ENCODE measurements at places on chromosomes 11 and 22.

GRCh38 chr11:64125676-64126075 lies 40.2 kb downstream of the MACROD1 start:
- DNase-seq: no peak

GRCh38 chr22:25841775-25842174 lies 99.8 kb downstream of the MYO18B start:
- DNase-seq: no peak

DNA sequence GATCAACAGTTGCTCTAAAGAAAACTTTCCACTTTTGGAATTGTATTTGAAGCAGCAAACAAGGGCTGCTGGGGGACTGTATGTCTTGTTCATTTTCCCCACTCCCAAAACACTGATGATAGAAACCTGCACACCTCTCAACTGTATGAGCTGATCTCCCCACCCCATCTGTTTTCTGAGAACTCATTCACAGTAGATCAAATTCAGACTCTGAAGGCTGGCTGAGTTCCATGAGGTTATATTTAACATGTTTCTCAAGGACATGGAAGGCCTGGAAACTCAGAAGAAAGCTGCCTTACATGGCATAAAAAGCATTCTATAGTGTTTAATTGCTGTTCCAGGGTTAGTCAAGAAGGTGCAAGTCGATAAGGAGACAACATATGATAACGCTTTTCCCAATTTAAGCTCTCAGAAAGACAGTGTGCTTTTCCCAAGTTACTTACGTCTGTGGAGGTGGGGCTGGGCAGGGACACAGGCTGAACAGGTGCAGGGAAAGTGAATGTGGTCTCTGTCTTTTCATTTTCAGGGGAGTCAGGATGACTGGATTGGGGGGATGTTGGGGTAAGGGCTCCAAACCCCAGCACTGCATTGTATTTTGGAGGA lies 23.0 kb downstream of the LARGE2 start:
- no peak for DNase-seq

DNA sequence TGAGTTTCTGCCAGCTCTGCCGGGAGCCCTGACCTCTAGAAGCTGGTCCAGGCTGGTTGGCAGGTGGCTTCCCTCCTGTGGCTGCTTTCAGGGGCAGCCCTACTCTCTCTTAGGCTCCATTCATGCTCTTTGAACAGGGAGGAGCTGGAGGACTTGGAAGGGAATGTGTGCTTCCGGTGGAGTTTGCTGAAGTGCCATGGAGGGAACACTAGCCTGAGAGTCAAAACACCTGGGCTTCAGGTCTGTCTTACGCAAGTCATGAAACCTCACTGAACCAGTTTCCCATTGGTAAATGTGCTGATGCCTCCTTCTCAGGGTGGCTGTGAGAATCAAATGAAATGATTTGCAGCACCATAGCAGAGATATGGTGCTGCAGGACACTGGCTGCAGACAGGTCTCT lies 224.5 kb downstream of the KIRREL3 start:
- no peak for DNase-seq

GRCh38 chr22:42906605-42907348 lies 49.7 kb upstream of the ARFGAP3 start:
- DNase-seq: no peak

DNA sequence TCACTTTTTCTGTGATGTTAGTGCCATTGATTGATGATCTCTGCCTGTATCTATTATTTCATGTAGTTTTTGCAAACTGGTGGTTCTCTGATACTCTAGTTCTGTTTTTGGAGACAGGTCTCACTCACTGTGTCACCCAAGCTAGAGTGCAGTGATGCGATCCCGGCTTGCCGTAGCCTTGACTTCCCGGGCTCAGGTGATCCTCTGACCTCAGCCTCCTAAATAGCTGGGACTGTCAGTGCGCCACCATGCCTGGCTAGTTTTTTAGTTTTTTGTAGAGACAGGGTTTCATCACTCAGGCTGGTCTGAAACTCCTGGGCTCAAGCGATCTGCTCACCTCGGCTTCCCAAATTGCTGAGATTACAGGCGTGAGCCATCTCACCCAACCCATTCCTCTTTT lies 16.4 kb downstream of the TEAD1 start:
- no peak for DNase-seq

DNA sequence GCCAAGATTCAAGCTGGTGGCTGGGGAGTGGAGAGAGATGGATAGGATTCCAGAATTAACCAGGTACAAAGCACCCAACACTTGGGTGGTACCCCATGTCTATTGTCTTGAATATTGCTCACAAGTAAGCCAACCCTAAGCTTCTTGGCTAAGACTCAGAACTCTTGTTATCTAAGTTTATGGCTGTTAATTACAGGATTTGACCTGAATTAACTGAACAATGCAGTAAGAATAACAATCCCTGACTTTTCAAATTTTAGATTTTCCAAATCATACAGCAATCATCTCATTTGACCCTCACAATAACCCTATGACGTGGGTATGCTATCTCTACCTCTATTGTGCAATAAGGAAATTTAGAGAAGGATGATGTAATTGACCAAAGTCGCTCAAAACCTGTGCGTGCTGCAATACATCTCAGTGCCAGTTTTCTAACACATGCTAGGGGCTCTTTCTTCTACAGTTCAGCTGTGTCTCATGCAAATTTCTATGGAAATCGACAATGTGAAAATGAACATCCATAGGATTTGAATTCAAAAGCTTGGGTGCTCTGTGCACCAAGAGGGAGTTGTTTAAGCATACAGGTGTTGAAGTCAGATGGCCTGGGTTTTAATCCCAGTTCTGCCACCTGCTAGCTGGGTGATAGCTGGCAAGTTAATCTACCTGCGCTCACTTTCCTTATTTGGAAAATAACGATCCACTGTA lies 40.1 kb upstream of the APLNR start:
- no peak for DNase-seq

DNA sequence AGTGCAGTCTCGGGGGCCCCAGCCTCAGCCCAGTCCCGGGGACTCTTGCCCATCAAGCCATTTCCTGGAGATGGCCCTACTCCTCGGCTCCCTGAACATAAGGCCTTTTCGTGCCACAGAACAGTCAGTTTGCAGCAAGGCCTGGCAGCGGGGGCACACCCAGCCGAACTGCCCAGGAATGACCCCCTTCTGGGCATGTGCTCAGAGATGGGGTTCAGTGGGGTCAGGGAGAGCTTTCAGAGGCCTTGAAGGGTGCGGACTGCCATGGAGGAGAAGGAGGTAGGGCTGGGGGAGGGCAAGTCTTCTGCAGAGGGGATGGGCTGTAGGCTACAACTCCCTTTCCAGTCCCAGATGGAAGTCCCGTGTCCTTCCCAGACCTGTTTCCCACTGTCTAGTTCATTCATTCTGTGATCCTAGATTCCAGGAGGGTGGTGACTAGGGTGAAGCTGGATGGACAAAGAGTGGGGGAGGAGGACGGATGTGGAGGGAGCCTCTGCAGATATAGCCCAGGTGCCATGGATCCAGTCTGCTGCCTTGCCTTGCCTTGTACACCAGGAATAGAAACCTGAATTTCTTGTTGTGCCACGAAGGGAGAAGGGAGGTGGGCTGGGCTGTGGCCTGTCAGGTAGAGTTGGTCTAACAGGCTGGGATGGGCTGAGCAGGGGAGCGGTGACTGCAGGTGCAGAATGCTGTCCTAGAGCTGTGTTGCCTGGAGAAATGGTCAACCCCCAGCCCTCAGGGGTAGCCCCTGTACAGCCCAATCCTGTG lies 14.2 kb upstream of the OMP start:
- no peak for DNase-seq

GRCh38 chr22:44336962-44337677 lies 24.4 kb upstream of the SHISAL1 start:
- no peak for DNase-seq

- DNase-seq: no peak
Observed at GRCh38 chr22:48651981-48652538, 1175.6 kb downstream of the BRD1 start.

DNA sequence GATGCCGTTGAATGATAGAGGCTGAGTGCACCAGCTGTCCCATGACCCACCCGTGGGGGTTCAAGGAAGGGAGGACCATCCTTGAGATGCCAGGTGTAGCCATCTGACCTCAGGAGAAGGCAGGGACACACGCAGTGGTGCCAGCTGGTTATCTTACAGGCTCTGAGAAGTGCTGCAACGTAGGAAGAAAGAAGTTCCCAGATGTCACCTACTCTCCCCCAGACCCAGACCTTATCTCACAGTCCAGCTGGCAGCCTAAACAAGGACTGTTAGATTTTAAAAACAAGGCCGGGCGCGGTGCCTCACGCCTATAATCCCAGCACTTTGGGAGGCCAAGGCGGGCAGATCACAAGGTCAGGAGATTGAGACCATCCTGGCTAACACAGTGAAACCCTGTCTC lies 1307.6 kb downstream of the TBC1D22A start:
- DNase-seq: no peak

GRCh38 chr11:90701716-90702115 lies 478.9 kb upstream of the CHORDC1 start:
- no peak for DNase-seq

- DNase-seq: no peak
Observed at GRCh38 chr22:43722444-43722843, 89.7 kb downstream of the EFCAB6 start.

GRCh38 chr22:22752556-22753477 lies 108.4 kb downstream of the GGTLC2 start:
- no peak for DNase-seq

DNA sequence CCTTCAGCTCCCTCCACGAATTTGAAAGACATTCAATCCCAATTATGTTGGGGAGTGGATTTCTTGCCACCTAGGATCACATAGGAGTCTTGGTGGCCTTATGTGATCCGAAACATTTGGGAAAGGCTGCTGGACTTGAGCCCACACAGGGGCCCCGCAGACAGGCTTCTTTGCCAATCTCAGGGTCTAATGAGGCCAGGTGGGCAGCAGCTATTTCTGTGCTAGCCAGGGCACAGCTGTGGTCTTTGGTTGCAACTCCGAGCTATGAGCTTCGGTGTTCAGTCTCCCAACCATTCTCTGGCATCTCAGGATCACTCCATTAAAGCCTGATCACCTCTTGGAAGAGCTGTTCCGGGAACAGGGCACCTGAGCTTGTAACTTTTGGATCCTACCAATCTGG lies 84.4 kb downstream of the TP53I11 start:
- DNase-seq: no peak

GRCh38 chr11:67022341-67022933 lies 497 bp upstream of the SYT12 start:
- DNase-seq: no peak

DNA sequence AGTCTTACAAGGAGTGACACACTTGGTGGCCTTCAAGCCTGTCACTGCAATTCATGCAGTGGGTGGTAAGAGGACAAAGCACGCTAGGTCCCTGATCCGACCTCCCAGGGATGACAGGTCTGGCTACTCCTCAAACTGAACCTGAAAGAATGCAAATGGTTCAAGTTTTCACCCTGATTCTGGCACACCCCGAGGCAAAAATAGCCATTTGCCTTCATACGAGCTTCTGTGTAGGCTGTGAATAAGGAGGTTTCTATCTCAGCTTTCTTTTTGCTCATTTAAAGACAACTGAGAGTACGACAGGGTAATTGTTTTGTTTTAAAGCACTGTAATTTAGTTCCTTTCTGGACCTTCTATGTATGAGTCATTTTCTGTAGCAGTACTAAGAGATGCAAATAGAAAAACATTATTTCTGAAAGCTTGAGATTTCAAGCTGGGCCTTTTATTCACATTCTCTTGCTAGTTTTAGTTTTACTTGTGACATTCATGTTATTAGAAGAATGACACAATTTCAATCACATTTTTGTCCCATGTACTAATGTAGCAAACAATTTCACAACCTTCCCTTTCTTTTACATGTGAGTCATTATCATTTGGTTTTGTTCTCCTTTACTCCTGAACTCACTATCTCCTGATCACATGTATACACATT lies 56.6 kb upstream of the FDX1 start:
- no peak for DNase-seq

DNA sequence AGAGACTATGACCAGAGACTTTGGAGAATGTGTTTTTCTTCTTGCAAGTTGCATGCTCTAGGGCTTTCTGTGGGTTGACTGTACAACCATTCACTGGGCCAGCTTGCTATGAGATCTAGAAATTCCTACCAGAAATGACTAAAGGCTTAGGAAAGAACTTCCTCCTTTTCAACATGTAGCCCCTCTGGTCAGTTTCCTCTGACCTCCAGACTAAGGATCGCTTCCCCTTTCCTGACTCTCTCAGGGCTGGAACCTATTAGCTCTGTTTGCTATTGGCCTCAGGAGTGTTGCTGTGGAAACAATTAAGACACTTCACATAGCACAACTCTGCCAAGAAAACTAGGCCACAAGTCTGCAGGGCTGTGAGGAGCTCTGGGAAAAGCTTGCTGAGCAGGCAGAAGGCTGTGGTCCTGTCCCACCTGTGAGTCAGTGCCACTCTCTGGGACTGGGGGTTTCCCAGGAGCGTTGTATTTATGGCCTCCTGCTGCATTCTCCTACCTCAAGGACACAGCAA lies 10.7 kb downstream of the CRY2 start:
- no peak for DNase-seq

- DNase-seq: no peak
Observed at GRCh38 chr11:61669417-61669816, 10.8 kb upstream of the DAGLA start.

DNA sequence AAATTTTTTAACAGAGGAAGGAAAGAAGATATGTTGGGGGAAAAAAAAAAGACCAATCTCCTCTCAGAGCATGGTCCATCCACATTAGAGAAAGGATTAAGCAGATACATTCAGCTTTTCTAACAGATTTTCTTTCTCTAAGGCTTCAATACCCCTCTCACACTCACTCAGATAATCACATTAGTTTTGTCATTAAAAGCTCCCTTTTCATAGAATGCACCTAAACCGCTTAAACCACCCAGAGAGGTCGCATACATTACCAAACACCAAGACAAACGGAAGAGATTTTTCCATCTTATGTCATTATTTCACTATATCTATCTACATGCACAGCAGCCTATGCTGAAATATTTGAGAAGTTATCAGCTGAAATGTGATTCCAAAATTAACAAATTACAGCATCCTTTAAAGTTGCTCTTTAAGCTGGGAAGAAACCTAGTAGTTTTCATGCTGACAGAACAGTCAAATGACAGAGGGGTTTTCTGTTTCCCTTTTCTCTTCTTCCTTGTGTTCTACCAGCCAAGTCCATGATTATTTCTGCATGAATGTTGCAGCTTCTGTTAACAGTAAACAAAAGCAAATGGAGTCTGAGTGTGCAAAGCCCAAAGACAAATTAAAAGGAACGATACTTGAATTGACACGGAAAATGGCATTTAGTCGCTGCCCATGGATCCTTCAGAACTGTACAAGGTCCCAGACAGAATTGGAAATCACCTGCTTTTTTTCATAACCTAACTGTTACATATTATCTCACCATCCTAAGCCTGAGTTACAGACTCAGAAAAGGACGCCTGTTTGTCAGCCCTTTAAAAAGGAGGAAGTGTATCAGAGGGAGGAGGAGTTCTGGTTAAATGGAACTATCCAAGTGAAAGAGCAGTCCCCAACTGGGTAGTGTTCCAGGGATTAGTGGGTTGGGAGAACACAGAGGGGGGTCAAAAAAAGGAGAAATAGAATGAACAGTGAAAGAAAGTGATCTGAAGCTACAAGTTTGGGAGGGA lies 54.6 kb downstream of the PRCP start:
- DNase-seq: no peak

DNA sequence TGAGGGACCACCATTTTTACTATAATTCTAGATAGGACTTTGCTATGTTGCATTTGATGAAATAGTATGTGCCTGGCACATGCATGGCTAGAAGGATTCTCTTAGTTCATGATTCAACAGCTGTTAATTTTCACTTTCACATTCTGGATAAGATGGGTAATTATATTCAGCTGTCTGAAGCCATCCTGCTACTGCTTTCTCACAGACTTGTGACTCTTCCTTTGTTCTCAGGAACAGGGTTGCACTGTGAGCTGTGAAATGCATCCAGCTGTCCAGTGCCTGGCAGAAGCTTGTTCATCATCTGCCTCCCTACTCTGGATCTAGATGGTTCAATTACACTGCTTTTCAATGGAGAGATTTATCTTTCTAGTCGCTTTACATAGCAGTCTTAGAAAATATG lies 610.1 kb upstream of the ANO5 start:
- DNase-seq: no peak
